RWPE1 (cell line): ENCODE measurements at places on chromosomes 12 and 14.

GRCh38 chr12:4909734-4910501 lies at the start of gene KCNA1:
KCNA1 (plus strand) TSS chr12:4909905; CDS start chr12:4911379, 1,474 bp downstream.
- DNase-seq = no peak

- peak; percentile 45 for DNase-seq
Measured at GRCh38 chr14:103401223-103402214, 16.3 kb downstream of the MARK3 start.

DNA sequence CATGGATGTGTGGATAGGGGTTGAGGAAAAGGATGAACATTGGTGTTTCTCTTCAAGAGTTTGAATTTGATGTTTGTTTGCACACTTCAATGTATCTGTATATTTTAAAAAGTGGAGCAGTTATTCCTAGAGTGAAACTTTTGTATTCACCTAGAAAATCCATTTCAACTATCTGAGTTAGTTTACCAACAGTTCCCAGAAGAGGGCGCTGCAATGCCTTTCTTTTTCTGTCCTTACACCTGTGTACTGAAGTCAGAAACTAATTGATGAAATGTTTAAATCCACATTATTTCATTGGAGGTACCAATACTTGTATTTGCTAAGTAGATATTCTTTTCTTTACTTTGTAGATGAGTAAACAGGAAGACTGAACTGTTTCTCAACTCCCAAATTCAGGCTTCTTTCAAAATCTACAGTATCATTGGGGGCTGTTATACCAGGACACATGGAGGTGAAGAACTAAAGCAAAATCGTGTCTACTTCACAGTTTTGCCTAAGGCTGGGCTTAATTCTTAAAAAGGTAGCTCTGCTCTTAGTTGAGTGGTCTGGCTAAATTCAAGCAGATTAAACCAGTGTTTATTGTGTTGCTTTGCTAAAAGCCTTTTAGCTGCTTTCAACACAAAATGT lies 26.6 kb upstream of the KLRB1 start:
- no peak for DNase-seq

GRCh38 chr12:129103231-129103630 lies 250.0 kb downstream of the GLT1D1 start:
- no peak for DNase-seq

GRCh38 chr12:88650715-88651114 lies 70.4 kb upstream of the KITLG start:
- no peak for DNase-seq

DNA sequence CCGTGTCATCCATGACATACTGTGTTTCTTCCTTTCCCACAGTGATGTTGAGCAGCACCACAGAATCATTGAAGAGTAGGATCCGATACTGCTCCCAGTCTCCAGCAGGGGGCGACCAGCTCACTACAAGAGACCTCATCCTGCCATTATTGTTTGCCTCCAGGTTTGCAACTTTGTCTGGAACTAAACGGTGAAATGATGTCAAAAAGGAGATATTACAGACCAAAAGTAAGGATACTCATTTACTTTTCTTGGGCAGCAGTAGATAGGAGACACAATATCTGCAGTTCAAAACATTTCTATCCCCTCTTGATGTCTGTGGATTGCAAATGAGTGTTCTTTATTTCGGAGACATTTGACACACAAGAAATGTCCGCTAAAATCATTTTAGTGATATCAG lies 47.2 kb downstream of the PTPRB start:
- peak; percentile 64 for DNase-seq

GRCh38 chr14:88310449-88310848 lies 12.6 kb downstream of the KCNK10 start:
- DNase-seq = no peak

DNA sequence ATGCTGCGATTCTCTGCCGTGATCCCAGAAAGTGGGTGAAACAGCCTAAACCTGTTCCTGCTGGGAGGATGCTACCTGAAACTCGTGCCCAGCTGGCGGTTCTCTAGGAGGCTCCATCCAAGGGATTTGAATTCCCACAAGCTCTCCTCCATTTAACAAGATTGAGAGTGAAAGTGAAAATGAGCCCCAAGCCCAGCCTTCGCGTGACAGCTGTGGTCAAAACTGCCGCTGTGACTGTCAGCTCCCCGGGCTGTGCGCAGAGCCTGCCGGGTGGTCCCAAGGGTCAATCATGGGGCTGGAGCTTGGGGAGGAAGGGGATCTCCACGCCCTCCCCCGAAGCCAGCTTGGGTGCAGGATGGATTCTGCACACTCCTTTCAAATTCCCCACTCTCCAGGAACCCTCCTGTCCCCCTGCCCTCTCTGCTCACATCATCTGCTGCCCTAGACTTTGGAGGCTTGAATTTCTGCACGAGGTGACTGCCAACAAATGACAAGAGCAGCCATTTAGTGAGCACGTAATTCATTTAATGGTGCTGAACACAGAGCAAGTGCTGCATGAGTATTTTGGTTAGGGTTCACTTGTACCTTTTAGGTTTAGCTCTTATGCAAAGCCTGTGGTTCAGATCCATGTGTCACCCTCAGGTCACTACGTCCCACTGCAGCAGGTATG lies 5.3 kb downstream of the ASB2 start:
- no peak for DNase-seq

DNA sequence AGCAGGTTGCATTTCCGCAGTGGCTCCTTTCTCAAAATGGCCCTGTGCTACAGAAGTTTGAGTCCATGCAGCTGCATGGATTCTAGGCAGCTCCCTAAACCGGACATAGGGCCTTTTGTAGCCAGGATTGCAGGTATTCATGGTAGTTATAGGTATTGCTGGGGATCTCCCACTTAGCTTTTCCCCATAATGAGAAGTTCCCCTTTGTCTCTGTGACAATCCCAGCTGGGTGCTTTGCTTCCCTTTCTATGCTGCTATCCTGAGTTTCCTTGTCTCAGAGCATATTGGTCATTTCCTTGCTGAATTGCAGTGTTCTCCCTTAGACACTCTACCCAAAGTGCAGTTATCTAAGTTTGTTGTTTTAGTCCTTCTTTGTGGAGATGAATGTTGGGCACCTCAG lies 120.9 kb upstream of the MIS18BP1 start:
- DNase-seq = no peak

GRCh38 chr12:65300679-65301349 lies 22.3 kb downstream of the MSRB3 start:
- no peak for DNase-seq

- peak; percentile 57 for DNase-seq
Measured at GRCh38 chr12:49092086-49092815, 2.4 kb downstream of the DHH start.

- no peak for DNase-seq
Measured at GRCh38 chr12:114812858-114813761, 129.1 kb upstream of the TBX3 start.

GRCh38 chr14:35304812-35305462 lies 12.8 kb downstream of the PSMA6 start:
- DNase-seq = no peak

DNA sequence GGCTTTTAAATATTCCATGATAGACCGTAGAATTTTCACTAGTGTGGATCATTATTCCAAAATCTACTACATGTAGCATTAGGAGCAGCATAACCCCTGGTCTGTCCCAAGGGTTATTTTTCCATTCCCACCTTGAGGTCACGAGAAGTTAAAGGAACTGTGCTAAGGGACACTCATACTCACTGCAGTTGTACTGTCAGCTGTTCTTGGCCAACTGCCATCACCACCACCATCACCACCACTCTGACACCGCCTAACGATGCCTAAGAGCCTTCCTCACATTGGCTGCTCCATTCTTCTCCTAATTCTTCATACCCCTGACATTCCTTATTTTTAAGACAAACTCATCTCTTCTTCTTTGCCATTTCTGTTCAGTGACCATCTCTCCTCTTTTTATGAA lies 13.4 kb upstream of the PTGDR start:
- DNase-seq = no peak

- no peak for DNase-seq
Measured at GRCh38 chr14:100303925-100304324, 2.3 kb downstream of the SLC25A29 start.

GRCh38 chr12:111150360-111150759 lies 218.5 kb downstream of the PHETA1 start:
- DNase-seq = no peak

DNA sequence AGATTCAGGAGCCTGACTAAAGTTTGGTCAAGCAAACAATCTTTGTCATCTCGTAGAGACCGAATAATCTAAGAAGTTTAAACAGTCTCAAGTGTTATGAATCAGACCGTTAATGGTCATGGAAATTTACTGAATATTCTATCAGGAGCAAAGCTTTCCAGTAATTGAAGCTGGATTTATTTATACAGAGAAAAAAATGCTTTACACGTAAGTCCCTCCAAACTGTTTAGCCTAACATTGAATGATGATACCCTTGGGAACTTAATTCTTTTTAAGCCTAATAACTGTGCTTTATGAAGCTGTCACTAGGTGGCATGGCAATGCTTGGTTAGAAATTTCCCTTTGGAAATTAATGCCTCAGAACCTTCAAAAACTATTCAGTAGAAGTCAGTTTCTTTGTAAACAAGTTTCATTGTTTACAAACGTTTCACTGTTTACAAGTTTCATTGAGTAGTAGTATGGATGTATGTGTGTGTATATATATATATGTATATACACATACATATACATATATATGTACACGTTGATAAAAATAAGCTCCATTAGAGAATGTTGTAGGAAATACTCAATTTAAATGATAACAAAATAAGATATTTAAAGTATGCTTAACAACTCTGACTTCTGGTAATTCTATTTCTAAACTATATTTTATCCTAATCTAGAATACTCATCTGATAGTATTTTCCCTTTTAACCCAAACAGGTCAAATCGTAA lies 32.1 kb downstream of the DEPDC4 start:
- peak; percentile 30 for DNase-seq

GRCh38 chr12:27486961-27487360 lies 37.0 kb upstream of the PPFIBP1 start:
- no peak for DNase-seq

DNA sequence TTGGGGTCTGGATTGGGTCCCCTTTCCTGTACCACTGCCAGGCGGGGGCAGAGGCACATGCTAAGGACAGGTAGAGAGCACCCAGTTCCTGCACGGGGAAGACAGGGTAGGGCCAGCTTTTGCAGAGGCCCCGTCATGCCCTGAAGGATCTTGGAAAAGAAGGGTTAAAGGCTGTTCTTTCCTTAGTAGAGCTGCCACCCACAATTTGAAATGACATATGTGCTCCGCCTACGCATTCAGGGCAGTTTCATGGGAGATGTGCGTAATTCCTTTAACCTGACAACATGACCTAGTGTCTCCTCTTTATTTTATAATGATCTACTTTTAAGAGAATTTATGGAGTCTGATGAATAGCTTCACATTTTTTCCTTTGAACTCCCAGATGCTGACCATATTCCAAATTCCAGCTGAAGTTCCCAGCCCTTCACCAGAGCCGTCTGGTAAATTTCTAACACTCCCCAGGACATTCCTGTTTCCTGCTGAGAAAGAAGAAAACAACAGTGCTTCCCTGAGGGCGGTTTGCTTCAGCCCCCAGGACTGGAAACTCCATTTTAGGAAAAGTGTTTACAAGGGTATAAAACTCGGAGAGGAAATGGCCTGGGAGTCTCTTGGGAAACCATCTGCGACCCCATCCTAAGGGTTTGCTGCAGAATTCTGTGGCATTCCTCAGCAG lies 58.9 kb upstream of the PLEKHG3 start:
- no peak for DNase-seq

- no peak for DNase-seq
Measured at GRCh38 chr12:61999311-61999710, 260.9 kb upstream of the USP15 start.

- DNase-seq = no peak
Measured at GRCh38 chr12:12724421-12725085, 7.4 kb downstream of the CDKN1B start.

- no peak for DNase-seq
Measured at GRCh38 chr12:114272071-114272470, 133.9 kb downstream of the TBX5 start.

DNA sequence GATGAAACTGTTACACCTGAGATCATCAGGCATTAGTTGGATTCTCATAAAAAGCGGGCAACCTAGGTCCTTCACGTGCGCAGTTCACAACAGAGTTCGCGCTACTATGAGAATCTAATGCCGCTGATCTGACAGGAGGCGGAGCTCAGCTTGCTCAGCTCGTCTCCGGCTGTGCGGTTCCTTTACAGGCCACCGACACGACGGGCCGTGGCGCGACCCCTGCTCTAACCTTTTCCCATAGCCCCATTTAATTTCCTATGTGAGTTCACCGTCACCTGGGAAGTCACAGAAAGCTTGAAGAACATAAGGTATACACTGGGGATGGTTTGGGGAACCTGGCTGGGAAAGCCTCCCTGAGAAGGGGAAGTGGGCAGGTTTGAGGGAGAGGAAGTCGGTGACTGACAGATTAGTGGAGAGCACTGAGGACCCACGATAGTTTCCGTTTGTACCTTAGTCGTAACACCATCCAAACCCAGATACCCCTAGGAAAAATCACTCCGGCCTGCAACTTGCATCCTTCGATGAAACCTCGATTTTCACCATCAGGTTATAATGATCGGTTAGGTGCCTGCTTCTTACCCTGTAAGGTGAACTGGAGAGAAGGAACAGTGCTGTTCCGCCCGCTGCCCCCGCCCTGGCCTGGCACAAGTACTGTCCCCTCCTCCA lies 2.8 kb upstream of the AAAS start:
- DNase-seq = no peak

GRCh38 chr12:53219292-53219955 lies 12.4 kb upstream of the ITGB7 start:
- no peak for DNase-seq

DNA sequence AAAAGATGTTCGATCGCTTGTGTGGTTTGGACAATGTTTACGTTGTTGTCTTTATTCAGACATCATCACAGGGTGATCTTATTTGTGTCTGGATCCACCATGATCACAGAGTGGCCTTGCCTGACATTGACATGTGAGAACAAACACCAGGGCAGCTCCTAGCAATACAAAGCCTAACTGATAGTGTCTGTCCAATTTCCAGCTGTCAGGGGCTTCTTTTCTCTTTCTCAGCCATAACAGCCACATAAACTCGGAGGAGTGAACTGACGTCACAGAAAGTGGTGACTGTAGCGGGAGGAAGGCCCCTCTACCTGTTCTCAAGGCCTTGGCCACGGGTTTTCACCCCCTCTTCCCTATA lies 5.8 kb upstream of the SLC6A13 start:
- no peak for DNase-seq

GRCh38 chr14:50600849-50601248 lies 40.9 kb downstream of the ATL1 start:
- DNase-seq = no peak

DNA sequence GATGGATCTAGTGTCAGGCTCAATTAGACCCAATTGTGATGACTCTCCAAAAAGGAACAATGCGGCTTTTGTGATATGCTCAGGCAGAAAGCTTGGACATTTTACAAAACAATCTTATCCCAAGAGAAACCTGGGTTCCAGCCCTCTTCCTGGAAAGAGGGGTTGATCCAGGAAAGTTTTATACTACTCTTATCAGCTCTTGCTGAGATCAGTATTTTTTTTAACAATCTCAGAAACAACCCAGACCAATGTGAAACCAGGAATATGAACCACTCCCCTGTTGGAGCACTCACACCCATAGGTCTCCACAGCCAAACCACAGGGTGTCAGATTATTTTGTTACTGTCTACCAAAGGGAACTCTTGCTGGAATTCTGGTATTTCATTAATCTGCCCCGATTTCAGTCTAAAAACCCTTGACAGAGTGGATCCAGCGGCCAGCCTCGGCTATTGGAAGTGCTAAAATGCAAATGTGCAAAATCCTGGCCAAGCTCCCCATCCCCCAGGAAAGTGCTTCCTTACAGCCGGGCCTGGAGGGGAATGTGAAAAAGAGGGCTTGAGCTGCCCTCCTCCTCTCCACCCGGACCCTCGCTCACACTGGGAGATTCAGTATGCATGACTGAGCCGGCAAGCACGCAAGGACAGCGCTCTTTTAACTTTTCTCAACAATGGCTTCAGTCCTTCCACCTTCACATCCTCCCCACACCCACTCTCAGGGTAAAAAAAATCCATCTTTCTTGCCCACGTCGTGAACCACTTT lies 4.0 kb downstream of the FBXL14 start:
- DNase-seq = no peak
